Endothelial cell (in vitro differentiated cells): ENCODE measurements at places on chromosomes 1 and 21.

DNA sequence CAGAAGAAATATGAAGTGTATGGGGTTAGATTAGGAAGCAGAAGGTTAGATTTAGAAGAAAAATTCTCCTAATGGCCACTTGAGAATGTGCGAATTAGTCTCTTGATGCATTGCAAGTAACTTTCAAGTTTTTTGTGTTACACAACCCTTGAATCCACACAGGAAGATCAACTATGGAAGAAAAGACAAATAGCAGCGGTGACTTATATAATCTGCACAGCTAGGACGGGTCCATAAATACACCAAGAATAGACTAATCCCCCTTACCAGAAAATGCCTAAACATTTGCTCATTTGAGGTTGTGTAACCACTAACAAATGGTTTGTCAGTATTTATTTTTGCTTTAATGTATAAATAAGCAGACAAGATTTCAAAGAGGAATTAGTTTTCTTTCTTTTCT lies 182.6 kb downstream of the TGFB2 start:
- no peaks in the 10 kb centered on the region for H3K27me3 ChIP-seq
- H3K36me3 ChIP-seq = no peaks in the 10 kb centered on the region
- no peak for DNase-seq
- no peak overlapping the region for H3K27ac ChIP-seq
- no peak overlapping the region for H3K4me3 ChIP-seq

DNA sequence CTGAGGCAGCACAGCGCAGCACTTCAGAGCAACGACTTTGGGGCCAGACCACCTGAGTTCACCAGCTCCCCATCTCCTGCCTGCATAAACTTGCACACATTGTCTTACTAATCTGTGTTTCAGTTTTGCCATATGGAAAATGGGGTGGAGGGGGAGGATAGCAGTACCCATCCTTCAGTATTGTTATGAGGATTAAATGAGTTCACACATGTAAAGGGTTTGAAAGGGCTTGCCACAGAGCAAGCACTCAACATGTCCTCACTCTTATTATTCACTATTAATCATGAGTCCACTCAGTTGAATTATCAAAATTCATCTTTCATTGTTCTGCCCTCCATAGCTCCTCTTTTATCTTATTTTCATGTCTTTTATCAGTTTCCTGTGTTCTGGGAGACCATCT lies 40.1 kb upstream of the BMP8B start:
- H3K4me3 ChIP-seq = no peak overlapping the region
- no peaks in the 10 kb centered on the region for H3K27me3 ChIP-seq
- no peaks in the 10 kb centered on the region for H3K36me3 ChIP-seq

GRCh38 chr1:24190983-24191461 lies 3.9 kb upstream of the IFNLR1 start:
- H3K36me3 ChIP-seq = no peaks in the 10 kb centered on the region
- peaks cover 7% of the 10 kb centered on the region for H3K4me1 ChIP-seq
- peaks cover 3% of the 10 kb centered on the region for H3K27me3 ChIP-seq
- no peak overlapping the region for H3K4me3 ChIP-seq

GRCh38 chr1:66938613-66939012 lies 13.8 kb downstream of the MIER1 start:
- no peak overlapping the region for H3K27ac ChIP-seq
- peaks cover 3% of the 10 kb centered on the region for H3K36me3 ChIP-seq
- H3K27me3 ChIP-seq = peaks cover 2% of the 10 kb centered on the region

GRCh38 chr1:24235921-24236788 lies 49.1 kb upstream of the IFNLR1 start:
- H3K36me3 ChIP-seq = no peaks in the 10 kb centered on the region
- H3K4me1 ChIP-seq = no peaks in the 10 kb centered on the region
- no peak overlapping the region for H3K27ac ChIP-seq
- H3K27me3 ChIP-seq = no peaks in the 10 kb centered on the region
- no peak overlapping the region for H3K4me3 ChIP-seq

GRCh38 chr1:72357411-72357810 lies 75.1 kb upstream of the NEGR1 start:
- no peaks in the 10 kb centered on the region for H3K4me1 ChIP-seq
- H3K36me3 ChIP-seq = no peaks in the 10 kb centered on the region
- no peak overlapping the region for H3K27ac ChIP-seq

- no peaks in the 10 kb centered on the region for H3K36me3 ChIP-seq
- no peaks in the 10 kb centered on the region for H3K27me3 ChIP-seq
- no peak overlapping the region for H3K4me3 ChIP-seq
- no peaks in the 10 kb centered on the region for H3K4me1 ChIP-seq
- H3K27ac ChIP-seq = no peak overlapping the region
These were observed 238.9 kb downstream of the KIF26B start for GRCh38 chr1:245393694-245394093.

DNA sequence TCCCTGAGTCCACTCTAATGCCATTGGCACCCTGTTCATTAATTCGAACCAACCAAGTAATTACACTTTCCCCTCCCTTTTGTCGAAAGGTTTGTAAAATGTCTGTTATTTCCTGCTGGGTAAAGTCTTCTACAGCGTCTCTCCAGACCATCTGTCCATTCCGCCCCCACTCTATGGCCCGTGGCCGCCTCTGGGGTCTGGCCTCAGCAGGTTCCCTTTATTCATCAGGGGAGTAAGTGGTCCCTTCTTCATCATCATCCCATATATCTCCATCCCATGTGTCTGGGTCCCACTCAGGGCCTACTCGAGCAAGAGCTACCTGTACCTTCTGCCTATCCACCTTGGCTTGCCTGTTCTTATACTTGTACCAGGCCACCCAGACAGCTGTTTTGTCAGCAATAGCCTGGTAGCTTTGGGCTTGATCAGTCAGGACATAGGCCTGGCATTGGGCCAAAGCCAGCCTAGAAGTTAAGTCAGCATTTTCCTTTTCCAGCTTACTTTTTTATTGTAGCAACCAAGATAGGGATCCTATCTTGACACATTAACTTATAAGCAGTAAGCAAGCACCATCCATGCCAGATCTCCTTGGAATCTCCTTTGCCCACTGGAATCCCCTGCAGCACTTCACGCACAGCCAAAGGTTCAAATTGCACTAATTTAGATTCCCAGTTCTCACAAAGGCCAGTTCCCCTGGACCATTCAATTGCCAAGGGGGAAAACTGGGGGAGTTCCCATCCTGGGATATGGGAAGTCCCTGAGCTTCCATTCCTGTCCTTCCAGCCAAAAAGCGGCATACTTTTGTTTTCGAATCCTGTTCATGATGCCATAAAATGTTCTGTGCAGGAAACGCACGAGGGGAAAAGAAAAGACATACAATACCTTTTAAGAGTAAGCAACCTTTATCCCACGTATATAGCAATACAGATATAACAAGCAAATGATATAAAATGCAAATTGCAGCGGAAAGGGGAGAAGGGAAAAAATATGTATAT lies 6.6 kb upstream of the STUM start:
- H3K36me3 ChIP-seq = no peaks in the 10 kb centered on the region
- H3K27me3 ChIP-seq = peaks cover under 1% of the 10 kb centered on the region
- no peak for DNase-seq
- no peak overlapping the region for H3K4me3 ChIP-seq
- H3K27ac ChIP-seq = no peak overlapping the region
- H3K4me1 ChIP-seq = no peaks in the 10 kb centered on the region

GRCh38 chr1:119674835-119675289 lies 26.8 kb upstream of the ZNF697 start:
- peaks cover 2% of the 10 kb centered on the region for H3K27me3 ChIP-seq
- H3K4me1 ChIP-seq = peaks cover 32% of the 10 kb centered on the region
- H3K36me3 ChIP-seq = no peaks in the 10 kb centered on the region
- peak; percentile 47 for DNase-seq
- H3K27ac ChIP-seq = peak overlapping the region; percentile 84

- no peak for DNase-seq
- H3K4me3 ChIP-seq = no peak overlapping the region
- H3K27ac ChIP-seq = no peak overlapping the region
- H3K4me1 ChIP-seq = peaks cover 7% of the 10 kb centered on the region
- peaks cover 1% of the 10 kb centered on the region for H3K27me3 ChIP-seq
These were observed 1.3 kb downstream of the KRTAP12-3 start for GRCh38 chr21:44658913-44659595.

GRCh38 chr1:78797108-78797781 lies 147.6 kb downstream of the IFI44 start:
- H3K36me3 ChIP-seq = no peaks in the 10 kb centered on the region
- no peak overlapping the region for H3K27ac ChIP-seq
- no peak for DNase-seq

- H3K27me3 ChIP-seq = peaks cover 4% of the 10 kb centered on the region
- H3K27ac ChIP-seq = no peak overlapping the region
- H3K4me1 ChIP-seq = no peaks in the 10 kb centered on the region
- DNase-seq = no peak
- H3K4me3 ChIP-seq = no peak overlapping the region
- H3K36me3 ChIP-seq = no peaks in the 10 kb centered on the region
These were observed 31.6 kb upstream of the ACOT11 start for GRCh38 chr1:54516249-54516920.

- peak; percentile 38 for DNase-seq
- peak overlapping the region; percentile 54 for H3K4me3 ChIP-seq
- peaks cover 72% of the 10 kb centered on the region for H3K4me1 ChIP-seq
These were observed 58.2 kb downstream of the CD34 start for GRCh38 chr1:207852576-207853371.

DNA sequence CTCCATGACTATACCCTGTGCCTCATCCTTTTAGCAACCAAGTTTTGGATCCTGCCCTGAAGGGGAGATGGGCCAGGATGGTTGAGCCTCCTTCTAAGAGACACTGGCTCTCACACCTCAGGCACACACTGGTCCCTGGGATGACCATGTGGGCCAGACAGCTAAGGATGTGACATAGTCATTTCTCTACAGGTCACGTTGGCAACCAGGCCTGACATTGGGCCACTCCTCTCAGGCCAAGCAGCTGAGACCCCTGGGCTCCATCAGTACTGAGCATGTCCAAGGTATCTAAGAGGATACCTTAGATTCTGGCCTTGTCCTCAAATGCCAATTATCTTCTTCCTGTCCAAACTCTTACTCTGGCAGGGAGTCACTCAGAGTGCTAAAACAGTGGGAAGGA lies 195.5 kb upstream of the EDN2 start:
- no peak overlapping the region for H3K27ac ChIP-seq
- DNase-seq = no peak
- H3K4me1 ChIP-seq = peaks cover 19% of the 10 kb centered on the region
- H3K27me3 ChIP-seq = peaks cover 11% of the 10 kb centered on the region
- H3K36me3 ChIP-seq = no peaks in the 10 kb centered on the region

- peaks cover 18% of the 10 kb centered on the region for H3K4me1 ChIP-seq
- H3K27me3 ChIP-seq = peaks cover 2% of the 10 kb centered on the region
- no peak for DNase-seq
- H3K4me3 ChIP-seq = no peak overlapping the region
- no peak overlapping the region for H3K27ac ChIP-seq
These were observed 244.9 kb downstream of the KCNJ6 start for GRCh38 chr21:37671381-37671780.

DNA sequence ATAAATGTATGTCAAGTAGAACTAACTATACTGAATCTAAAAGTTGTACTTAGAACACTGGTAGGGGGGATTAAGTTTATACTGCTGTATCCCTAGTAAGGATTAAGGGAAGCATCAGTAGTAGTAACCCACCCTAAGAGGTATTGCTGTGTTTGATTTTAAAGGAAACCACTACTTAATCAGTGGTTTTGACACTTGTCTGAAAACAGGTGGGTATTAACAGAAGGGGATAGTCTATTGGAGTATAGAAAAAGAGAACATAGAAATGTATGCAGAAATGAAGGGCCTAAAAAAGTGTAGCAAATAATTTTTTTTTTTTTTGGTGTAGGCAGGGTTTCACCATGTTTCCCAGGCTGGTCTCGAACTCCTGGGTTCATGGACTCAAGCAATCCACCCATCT lies 2.2 kb downstream of the MIGA1 start:
- no peak overlapping the region for H3K4me3 ChIP-seq
- no peak overlapping the region for H3K27ac ChIP-seq
- peaks cover 8% of the 10 kb centered on the region for H3K4me1 ChIP-seq
- no peak for DNase-seq

DNA sequence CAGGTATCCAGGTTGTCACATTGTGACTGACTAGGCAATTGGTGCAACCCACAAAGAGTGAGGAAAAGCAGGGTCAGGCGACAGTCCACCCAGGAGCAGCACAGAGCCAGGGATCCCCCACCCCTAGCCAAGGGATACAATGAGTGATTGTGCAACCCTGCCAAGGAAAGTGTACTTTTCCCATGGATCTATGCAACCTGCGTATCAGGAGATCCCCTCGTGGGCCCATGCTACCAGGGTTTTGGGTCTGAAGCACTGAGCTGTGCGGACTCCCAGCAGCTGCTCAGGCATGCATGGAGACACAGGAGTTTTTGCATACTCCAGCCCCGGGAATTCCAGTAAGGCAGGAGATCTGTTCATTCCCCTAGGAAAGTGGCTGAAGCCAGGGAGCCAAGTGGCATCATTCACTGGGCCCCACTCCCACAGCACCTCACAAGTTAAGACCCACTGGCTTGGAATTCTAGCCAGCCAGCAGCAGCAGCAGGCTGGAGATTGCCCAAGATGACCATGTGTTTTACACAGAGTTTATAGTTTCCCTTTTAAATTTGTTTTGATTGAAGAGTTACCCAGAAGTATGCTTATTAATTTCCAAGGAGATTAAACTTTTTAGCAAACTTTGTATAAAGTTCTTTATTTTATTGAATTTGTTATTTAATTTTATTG lies 136.0 kb downstream of the LTN1 start:
- no peaks in the 10 kb centered on the region for H3K36me3 ChIP-seq
- no peak overlapping the region for H3K27ac ChIP-seq
- DNase-seq = no peak
- H3K4me1 ChIP-seq = no peaks in the 10 kb centered on the region

DNA sequence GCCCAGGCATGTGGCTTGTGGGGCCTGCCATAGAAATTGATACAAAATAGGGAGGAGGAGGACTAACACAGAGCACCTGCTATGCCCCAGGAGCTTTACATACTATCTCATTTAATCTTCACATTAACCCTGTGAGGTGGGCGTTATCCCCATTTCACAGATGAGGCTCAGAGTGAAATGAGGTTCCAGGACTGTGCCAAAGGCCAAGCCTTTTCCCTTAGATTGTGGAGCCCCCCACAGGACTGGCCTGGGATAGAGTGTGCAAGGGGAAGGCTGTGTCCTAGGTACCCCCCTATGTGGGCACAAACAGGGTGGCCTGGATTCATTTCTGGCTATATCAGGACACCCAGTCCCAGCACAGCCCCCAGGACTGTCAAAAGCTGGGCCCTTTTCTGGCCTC lies 2.2 kb upstream of the DDOST start:
- H3K36me3 ChIP-seq = peaks cover 6% of the 10 kb centered on the region
- no peak for DNase-seq
- H3K4me3 ChIP-seq = no peak overlapping the region
- peaks cover 26% of the 10 kb centered on the region for H3K4me1 ChIP-seq

- peaks cover 7% of the 10 kb centered on the region for H3K36me3 ChIP-seq
- H3K4me1 ChIP-seq = no peaks in the 10 kb centered on the region
- H3K4me3 ChIP-seq = no peak overlapping the region
- H3K27me3 ChIP-seq = no peaks in the 10 kb centered on the region
These were observed 75.6 kb upstream of the SLFNL1 start for GRCh38 chr1:41097105-41097504.

DNA sequence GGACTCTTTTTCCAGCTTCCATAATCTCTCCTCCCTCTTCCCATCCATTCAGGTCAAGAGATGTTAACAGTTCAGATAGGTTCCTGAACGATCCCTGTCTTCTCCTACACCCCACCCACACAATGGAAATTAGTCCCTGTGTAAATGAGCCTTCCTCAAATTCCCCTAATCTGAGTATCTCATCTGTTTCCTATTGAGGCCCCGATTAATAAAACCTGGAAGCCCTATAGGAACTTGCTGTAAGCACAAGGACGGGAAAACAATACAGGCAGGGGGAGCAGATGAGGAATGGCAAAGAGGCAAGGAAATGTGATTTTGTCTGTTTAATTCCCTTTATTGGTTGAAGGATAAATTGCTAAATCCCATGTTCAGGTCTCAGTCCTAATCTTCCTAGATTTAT lies 7.1 kb upstream of the GPX7 start:
- peak overlapping the region; percentile 64 for H3K4me3 ChIP-seq
- peaks cover 3% of the 10 kb centered on the region for H3K36me3 ChIP-seq
- peaks cover 6% of the 10 kb centered on the region for H3K27me3 ChIP-seq
- peak overlapping the region; percentile 98 for H3K27ac ChIP-seq
